ENCODE measurements at places on chromosomes 1 and 21. TPM values are rescaled to one million over a fixed set of nuclear protein-coding genes. Genes with fewer than 3 reads are reported as not detected.

PIGR gene
- not detected for total RNA-seq

TARDBP gene
- total RNA-seq, result 105 TPM

BMP8B gene
- total RNA-seq, result under 0.01 TPM

RNF19B gene
- total RNA-seq, result 12.1 TPM

MR1 gene
- 1.1 TPM for total RNA-seq

ARHGAP29 gene
- total RNA-seq, result 296 TPM

STK40 gene
- 19.8 TPM for total RNA-seq

ASPM gene
- 5.4 TPM for total RNA-seq

LRRIQ3 gene
- 0.65 TPM for total RNA-seq

SPATA45 gene
- total RNA-seq, result not detected

FAM72A gene
- total RNA-seq, result 6.3 TPM

FMOD gene
- total RNA-seq, result 4.5 TPM

OR2L8 gene
- total RNA-seq, result not detected

KRTAP12-2 gene
- not detected for total RNA-seq

LEPR gene
- 28.2 TPM for total RNA-seq

TNFAIP8L2 gene
- 0.11 TPM for total RNA-seq

SLAMF7 gene
- not detected for total RNA-seq

PGBD5 gene
- under 0.01 TPM for total RNA-seq

KLHDC8A gene
- not detected for total RNA-seq

DCST1 gene
- not detected for total RNA-seq

RPTN gene
- not detected for total RNA-seq

PTAFR gene
- 0.09 TPM for total RNA-seq

OR2L2 gene
- not detected for total RNA-seq

MKNK1 gene
- total RNA-seq, result 18.2 TPM

CD5L gene
- not detected for total RNA-seq

ITLN2 gene
- total RNA-seq, result not detected

CHI3L1 gene
- not detected for total RNA-seq

URB1 gene
- 14.6 TPM for total RNA-seq

LCE1A gene
- not detected for total RNA-seq

LCE3D gene
- total RNA-seq, result not detected

KCNJ10 gene
- total RNA-seq, result not detected

Measured in dermis lymphatic vessel endothelial cell (primary cell).